ENCODE measurements at places on chromosomes 5 and 9. TPM values are rescaled to one million over a fixed set of nuclear protein-coding genes. Genes with fewer than 3 reads are reported as not detected.

- H3K4me3 ChIP-seq: no peak overlapping the region
- no peaks in the 10 kb centered on the region for H3K27me3 ChIP-seq
- no peaks in the 10 kb centered on the region for H3K36me3 ChIP-seq
- H3K4me1 ChIP-seq: no peaks in the 10 kb centered on the region
- no peak overlapping the region for H3K27ac ChIP-seq
Observed at GRCh38 chr9:15192856-15193255, 114.2 kb downstream of the TTC39B start.

Gene EQTN
- not detected for total RNA-seq

DNA sequence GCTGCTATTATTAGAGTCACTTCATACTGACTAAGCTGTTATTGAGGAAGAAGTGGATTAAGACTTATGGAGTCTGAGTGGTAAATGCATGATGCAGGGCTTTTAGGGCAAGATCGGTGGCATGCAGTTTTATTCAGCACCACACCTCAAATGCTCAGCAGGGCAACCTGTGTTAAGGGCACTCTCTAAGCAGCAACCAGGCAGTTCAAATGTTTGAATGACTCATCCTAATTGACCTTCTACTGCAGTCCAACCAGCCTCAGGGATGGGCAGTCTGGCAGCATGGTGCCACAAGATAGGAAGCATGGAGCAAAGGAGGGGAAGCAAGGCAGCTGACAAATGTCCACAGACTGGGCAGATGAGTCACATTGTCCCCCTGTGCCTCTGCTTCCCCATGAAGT, 80.2 kb upstream of the MIER3 start:
- no peak overlapping the region for H3K27ac ChIP-seq
- DNase-seq: no peak
- no peaks in the 10 kb centered on the region for H3K27me3 ChIP-seq
- H3K36me3 ChIP-seq: no peaks in the 10 kb centered on the region
- no peaks in the 10 kb centered on the region for H3K4me1 ChIP-seq

DNA sequence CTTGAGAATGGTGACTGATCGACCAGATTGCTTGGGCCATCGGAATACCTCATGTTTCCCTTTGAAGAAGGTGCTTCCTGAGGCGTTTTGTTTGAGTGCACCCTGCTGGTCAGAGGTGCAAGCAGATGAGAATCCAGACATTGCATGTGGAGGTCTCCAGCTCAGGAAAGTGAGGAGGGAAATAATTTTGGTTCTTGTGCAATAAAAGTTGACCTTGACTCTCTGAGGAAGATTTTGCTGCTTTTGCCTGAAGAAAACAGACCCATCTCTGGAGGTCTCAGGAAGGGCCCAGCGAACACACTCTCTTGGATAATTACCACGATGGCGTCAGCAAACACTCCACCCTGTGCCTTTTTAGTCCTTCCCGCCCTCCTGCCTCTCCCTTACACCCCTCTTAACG, 69.7 kb downstream of the GRAMD2B start:
- peaks cover 53% of the 10 kb centered on the region for H3K36me3 ChIP-seq
- no peak overlapping the region for H3K4me3 ChIP-seq
- no peak overlapping the region for H3K27ac ChIP-seq
- no peak for DNase-seq
- H3K27me3 ChIP-seq: no peaks in the 10 kb centered on the region

Gene SPINK1
- not detected for total RNA-seq

DNA sequence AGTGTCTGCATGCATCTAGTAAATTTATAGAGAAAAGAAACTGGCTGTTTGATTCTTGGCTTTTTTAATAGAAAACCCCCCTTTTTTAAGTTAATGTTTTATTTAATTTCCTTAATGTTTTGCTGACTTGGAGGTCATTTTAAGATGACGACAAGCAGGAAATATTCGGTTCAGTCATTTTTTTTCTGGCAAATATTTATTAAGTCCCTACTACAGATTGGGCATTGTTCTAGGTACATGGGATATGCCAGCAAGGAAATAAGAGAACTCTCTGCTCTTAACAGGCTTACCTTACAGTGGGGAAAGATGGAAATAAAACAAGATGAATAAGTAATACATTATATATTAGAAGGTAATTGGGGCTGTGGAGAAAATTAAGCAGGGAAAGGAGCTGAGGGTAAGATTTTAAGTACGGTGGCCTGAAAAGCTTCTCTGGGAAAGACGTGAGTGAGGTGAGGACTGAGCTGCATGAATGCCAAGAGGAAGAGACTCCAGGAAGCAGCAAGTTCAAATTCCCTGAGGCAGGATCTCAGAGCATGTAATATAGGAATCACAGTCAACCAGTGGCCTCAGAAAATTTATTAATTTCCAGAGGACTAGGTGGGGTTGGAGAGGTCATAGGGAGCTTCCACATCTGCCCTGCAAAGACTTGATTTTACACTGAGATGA, 316.0 kb upstream of the DAP start:
- no peaks in the 10 kb centered on the region for H3K36me3 ChIP-seq
- H3K4me1 ChIP-seq: no peaks in the 10 kb centered on the region
- peaks cover 43% of the 10 kb centered on the region for H3K27me3 ChIP-seq
- H3K27ac ChIP-seq: no peak overlapping the region
- no peak overlapping the region for H3K4me3 ChIP-seq

- H3K27ac ChIP-seq: no peak overlapping the region
- H3K4me3 ChIP-seq: no peak overlapping the region
- H3K27me3 ChIP-seq: no peaks in the 10 kb centered on the region
- peaks cover 54% of the 10 kb centered on the region for H3K36me3 ChIP-seq
Observed at GRCh38 chr5:154791535-154791934, 36.4 kb downstream of the LARP1 start.

DNA sequence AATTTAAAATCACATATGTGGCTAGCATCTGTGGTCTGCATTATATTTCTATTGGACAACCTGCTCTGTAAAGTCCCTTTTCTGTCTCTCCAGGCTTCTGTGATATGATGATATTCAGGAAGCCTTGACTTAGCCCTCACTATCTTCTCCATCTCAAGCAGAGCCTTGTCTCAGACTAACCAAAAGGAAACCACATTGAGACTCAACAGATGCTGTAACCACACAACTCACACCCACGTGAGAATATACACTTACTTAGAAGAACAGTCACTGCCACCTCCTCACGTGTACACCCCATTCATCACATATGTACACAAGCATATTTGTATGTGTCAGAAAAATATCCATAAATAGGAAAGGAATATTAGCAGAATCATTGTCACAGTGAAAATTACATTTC, 33.6 kb downstream of the HTR4 start:
- no peaks in the 10 kb centered on the region for H3K27me3 ChIP-seq
- H3K36me3 ChIP-seq: no peaks in the 10 kb centered on the region
- H3K27ac ChIP-seq: no peak overlapping the region
- H3K4me3 ChIP-seq: no peak overlapping the region
- peaks cover 4% of the 10 kb centered on the region for H3K4me1 ChIP-seq

GRCh38 chr9:109538346-109538745, 40.2 kb upstream of the PTPN3 start:
- no peak overlapping the region for H3K4me3 ChIP-seq
- H3K27me3 ChIP-seq: no peaks in the 10 kb centered on the region
- H3K4me1 ChIP-seq: no peaks in the 10 kb centered on the region
- no peak overlapping the region for H3K27ac ChIP-seq

- no peak for DNase-seq
- no peaks in the 10 kb centered on the region for H3K27me3 ChIP-seq
- H3K36me3 ChIP-seq: no peaks in the 10 kb centered on the region
- peaks cover 13% of the 10 kb centered on the region for H3K4me1 ChIP-seq
Observed at GRCh38 chr9:3955305-3955687, 344.6 kb downstream of the GLIS3 start.

Gene IFNB1
- not detected for total RNA-seq

Gene CCIN
- total RNA-seq: 0.61 TPM

- H3K36me3 ChIP-seq: no peaks in the 10 kb centered on the region
- no peaks in the 10 kb centered on the region for H3K27me3 ChIP-seq
- no peak for DNase-seq
- no peaks in the 10 kb centered on the region for H3K4me1 ChIP-seq
- H3K27ac ChIP-seq: no peak overlapping the region
Observed at GRCh38 chr5:53288511-53288910, 179.0 kb upstream of the MOCS2 start.

DNA sequence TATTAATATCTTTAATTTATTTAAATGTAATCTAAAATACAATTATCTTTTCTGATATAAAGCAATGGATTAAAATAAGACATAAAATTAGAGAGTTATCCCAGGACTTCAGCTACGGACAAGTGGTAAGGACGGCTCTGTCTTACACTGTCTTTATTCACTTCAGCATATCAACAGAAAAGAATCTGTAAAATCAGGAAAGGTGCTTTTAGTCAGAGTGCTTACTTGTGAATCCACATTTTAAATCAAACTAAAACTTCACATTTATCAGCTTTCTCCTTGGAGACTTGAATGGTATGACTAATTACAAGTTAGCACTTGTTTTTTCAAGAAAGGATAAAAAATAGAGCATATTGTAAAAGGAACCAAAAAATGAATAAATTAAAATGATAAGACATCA, 39.3 kb downstream of the ST8SIA4 start:
- no peaks in the 10 kb centered on the region for H3K4me1 ChIP-seq
- no peak for DNase-seq
- no peak overlapping the region for H3K27ac ChIP-seq
- H3K4me3 ChIP-seq: no peak overlapping the region
- no peaks in the 10 kb centered on the region for H3K36me3 ChIP-seq

GRCh38 chr5:61417340-61417739, 85.3 kb downstream of the ZSWIM6 start:
- no peak overlapping the region for H3K27ac ChIP-seq
- H3K36me3 ChIP-seq: peaks cover 6% of the 10 kb centered on the region
- peaks cover 10% of the 10 kb centered on the region for H3K4me1 ChIP-seq
- H3K27me3 ChIP-seq: no peaks in the 10 kb centered on the region
- no peak for DNase-seq

DNA sequence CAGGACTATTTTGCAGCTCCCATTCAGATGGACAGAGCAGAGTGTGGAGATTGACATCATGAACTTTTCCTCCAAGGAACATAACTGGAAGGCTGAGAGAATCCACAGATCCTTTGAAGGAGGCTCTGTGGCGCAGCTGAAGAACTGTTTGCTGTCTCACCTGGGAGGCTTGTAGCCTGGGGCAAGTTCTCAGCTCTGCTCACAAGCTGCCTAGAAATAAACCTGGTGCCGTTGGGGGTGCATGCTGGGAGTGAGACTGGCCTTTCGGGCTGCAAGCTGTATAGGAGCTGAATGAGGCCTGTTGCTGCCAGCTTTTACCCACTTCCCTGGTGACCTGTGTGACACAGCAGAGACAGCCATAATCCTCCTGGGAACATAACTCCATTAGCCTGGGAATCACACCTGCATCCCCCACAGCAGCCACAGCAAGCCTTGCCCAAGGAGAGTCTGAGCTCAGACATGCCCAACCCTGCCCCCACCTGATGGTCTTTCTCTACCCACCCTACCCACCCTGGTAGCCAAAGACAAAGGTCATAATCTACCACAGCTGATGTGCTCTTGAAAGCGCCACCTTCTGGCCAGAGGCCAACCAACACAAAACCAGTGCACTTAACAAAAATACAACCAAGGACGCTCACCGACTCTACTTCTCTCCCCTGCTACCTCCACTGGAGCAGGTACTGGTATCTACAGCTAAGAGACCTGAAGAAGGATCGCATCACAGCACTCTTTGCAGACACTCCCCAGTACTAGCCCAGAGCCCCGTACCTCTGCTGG, 205.1 kb upstream of the MRPS30 start:
- no peak overlapping the region for H3K27ac ChIP-seq
- no peak overlapping the region for H3K4me3 ChIP-seq
- H3K36me3 ChIP-seq: no peaks in the 10 kb centered on the region
- no peak for DNase-seq

DNA sequence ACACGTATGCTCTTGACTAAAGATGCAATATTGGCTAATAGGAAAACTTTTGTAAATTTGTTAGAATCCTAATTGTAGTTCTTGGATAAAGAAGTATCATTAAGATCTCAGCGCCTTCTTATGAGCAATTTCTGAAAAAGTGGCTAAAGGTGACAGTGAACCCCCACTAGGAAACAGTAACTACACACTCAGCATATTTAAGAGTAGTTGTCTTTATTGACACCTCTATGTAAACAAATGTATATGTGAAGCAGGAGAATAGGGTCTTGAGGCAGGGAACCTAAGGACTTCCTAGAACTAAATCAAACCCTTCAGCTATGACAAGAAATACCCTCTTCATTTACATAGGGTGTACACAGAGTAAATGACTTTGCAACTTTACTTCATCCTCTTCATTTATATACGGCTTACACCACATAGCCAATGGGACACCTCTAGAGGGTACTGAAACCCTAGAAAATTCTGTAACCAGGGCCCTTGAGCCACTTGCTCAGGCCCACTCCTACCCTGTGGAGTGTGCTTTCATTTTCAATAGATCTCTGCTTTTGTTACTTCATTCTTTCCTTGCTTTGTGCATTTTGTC, 2.8 kb downstream of the NIPSNAP3A start:
- H3K36me3 ChIP-seq: peaks cover 46% of the 10 kb centered on the region
- no peak overlapping the region for H3K4me3 ChIP-seq
- no peak for DNase-seq

Gene SYK
- total RNA-seq: not detected

- H3K27ac ChIP-seq: no peak overlapping the region
Observed at GRCh38 chr5:33309068-33309467, 131.7 kb upstream of the TARS1 start.

DNA sequence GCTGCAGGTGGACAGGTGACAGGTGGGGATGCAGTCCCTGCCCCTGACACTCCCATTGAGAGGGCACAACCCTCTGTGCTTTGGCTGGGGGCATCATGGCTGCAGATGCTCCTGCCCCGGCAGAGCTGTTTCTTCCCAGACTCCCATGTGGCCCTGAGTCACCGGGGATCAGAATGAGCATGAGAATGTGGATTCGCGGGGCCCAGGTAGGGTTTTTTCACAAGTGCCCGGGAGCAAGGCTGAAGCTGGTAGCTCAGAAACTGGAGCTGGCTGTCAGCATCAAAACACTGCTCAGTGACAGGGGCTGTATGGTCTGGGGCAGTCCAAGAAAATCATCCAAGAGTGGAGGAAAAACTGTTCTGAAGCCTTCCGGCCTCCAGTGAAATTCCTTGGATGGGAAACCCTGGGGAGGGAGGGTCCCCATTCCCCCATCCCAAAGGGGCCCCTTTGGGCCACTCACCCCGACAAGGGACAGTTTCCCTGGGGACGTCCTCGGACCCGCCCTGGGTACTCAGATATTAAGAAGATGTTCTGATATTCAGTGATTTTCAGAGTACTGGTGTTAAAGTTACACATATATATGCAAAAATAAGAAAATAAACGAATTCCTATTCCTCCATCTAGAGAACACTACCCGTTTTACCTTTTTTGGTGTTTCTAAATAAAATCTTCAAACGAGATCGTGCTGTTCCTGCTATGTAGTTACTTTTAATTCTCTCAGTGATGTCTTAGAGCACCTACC, 120.1 kb upstream of the LPCAT1 start:
- H3K27me3 ChIP-seq: peaks cover 44% of the 10 kb centered on the region
- H3K27ac ChIP-seq: no peak overlapping the region
- H3K4me1 ChIP-seq: peaks cover 4% of the 10 kb centered on the region
- DNase-seq: no peak
- H3K4me3 ChIP-seq: no peak overlapping the region
- H3K36me3 ChIP-seq: no peaks in the 10 kb centered on the region

- DNase-seq: no peak
- H3K4me1 ChIP-seq: peaks cover 3% of the 10 kb centered on the region
- no peak overlapping the region for H3K4me3 ChIP-seq
- H3K36me3 ChIP-seq: no peaks in the 10 kb centered on the region
- H3K27me3 ChIP-seq: no peaks in the 10 kb centered on the region
Observed at GRCh38 chr5:65030056-65030455, 261.3 kb downstream of the CWC27 start.

Gene PIP5KL1
- 18.4 TPM for total RNA-seq

Gene MSMP
- not detected for total RNA-seq

Measured in SJSA1 (cell line).